ENCODE measurements at places on chromosomes 3 and 15.

DNA sequence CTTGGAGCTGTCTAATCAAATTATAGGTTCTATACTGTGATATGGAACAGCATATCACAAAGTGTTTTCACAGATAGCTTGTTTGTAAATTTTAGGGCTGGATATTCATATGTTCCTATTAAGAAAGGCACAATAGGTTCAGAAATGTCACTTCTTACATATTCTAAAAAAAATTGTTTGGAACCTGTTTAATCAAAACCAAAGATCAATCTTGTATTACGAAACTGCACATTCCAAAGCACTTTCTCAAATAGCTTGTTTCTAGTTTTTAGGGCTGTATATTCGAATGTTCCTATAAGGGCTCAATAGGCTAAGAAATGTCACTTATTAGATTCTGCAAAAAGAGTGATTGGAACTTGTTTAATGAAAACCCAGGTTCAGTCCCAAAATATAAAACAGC, 67.4 kb upstream of the OSBPL11 start:
- DNase-seq, result peak; percentile 21

- DNase-seq, result no peak
Measured at GRCh38 chr3:6770397-6770690, 90.6 kb upstream of the GRM7 start.

DNA sequence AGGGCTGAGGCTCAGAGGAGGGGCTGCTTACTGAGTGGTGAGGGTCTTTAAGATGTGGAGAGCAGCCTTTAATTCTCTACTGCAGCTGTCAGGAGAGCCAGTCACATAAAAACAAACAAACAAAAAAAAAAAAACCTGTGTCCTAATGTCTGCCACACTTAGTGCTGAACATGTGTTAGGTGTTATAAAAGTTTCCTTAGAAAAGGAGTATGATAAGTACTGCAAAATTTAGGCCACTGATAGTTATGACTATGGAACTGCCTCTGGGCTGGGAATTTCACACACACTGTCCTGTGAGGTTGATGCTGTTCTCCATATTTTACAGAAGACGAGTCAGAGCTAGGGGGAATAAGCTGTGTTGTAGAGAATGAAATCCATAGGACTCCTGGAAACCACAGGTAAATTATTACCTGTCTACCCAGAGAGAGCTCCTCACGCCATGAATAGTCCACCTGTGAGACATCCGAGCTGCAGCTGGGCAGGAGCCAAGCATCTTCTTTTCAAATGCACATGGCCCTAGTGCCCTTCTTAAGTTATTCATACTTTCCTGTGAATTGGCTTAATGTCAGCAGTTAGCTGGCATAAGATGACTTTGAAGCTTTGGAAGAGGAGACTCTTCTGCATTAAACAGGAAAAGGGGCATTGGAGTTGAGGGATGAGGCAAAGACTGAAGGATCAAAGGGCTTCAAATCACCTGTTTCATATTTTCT, 34.5 kb upstream of the SKOR1 start:
- no peak for DNase-seq

DNA sequence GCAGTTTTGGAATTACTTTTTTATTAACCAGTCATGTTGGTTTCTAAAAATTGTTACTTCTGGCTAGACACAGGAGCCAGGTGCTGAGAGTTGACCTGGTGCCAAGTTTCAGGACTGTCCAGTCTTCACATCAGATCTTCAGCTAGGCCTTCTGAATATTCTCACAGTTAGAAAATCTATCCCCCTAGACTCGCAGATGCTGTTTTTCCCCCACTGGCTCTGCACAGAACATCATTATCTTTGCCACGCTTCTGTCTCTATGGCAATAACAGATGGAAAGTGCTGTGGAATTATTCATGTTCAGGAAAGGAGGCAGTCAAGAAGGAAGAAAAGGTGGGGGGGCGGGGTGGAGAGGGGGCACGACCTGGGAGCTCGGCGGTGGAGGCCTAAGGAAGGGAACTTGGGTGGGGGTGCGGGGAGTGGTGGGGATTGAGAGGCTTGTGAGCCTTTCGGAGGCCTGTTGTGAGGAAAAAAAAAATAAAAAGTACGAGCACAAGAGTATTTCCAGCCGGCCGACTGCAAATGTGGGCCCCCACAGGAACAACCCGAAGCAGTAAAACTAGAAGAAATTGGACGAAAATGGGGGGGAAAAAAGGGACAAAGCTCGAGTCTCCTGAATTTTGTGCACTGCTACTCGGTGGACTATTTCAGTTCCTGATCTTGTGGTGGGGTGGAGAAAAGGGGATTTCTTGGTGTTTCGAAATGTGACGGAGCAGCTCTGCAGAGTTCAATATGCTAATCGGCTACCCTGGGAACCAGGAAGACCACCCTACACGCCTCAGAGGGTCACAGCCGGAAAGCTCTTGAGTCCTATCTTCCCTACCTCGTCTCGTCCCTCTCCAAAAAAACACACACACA, 1.5 kb upstream of the SKIL start:
- peak; percentile 9 for DNase-seq

GRCh38 chr15:92909136-92909781, 9.1 kb downstream of the CHD2 start:
- DNase-seq, result peak; percentile 82

DNA sequence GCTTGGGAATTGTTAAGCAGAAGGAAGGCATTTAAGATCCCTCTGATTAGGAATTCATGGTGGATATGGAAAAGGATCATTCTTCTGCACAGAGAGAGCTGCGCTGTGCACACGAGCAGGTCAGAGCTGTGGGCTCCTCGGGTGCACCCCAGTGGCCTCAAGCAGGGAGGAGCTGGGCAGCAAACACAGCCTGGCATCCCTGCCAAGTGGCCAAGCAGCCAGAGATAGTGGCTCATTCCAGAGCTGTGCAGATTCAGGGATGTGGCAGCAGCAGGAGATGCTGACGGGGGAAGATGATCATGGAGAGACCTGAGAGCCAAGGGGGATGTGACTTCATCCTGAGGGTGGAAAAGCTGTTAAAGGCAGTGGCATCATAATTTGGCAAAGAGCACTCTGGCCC, 55.9 kb downstream of the LRRK1 start:
- no peak for DNase-seq

DNA sequence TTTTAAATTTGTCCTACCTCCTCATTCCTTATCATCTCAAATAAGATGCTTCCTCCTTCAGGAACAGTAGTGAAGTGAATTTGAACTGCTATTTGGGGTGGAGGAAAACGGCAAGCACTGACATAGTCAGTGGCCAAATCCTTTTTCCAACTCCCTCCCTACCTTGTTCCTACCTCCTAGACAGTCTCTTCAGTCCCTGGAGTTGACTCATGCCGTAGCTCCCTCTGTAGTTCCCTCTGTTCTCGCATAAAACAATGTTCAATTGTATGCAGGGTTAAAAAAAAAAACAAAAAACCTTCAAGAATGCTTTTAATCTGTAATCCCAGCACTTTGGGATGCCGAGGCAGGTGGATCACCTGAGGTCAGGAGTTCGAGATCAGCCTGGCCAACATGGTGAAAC, 1.4 kb downstream of the UBR1 start:
- DNase-seq, result no peak

- no peak for DNase-seq
Measured at GRCh38 chr15:67033012-67033411, 32.4 kb upstream of the SMAD3 start.

DNA sequence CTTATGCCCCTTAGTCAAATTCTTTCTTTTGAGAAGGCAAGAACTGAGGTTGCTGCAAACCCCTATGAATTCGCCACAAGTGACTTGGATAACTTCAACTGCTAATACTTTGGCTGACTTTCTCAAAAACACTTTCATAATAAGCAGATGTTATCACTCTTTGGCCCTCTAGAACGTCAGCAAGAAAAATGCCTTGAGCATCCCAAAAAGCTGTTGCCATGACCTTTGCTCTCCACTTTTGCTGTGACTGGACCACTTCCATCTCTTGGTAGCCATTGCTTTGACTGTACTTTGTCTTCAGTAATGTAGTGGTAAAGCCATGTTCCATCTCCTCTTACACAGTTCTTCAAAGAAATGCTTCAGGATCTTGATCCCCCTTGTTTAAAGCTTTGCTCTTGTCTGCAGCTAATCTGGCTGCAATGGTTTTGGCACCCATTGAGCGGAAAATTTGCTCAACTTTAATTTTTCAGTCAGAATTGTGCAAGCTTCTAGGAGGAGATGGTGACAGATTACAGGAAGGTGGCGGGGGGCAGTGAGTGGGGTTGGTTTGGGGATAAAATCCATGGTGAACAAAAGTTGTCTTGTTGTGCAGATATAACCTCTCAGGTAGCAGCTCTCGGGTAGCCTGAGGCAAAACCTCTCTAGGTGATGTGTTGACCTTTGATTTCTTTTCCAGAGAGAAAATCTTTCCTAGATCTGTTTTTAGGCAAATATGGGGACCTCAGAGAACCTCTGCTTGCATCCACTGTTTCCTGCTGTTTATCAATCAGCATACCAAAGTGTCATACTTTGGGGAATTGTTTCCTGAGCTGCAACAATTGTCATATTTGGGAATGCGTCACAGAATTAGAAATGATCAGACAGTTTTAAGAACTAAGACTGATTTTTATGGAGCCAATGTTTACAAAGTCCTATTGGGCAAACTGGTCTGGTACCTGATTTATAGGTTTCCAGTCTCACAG, 83.6 kb downstream of the CCR1 start:
- DNase-seq, result peak; percentile 60
